ENCODE measurements at places on chromosomes 2 and 18.

DNA sequence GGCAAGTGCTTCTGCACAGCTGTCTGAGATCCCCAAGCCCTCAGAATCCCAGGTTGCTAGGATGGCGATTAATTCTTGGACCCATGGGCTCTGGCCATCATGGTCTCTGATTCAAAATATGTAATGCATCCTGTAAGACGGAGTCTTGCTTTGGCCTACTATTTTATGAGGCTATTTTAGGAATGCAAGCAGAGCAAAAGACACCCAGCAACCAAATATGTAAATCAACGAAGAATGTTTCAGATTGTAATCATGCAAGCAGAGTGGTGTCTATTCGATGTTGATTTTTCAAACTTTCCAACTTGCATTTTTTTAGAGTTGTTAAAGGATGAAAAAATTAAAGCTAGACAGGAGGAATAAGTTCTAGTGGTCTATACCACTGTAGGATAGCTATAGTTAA lies 154.8 kb downstream of the COL6A3 start:
- DNase-seq, result no peak

DNA sequence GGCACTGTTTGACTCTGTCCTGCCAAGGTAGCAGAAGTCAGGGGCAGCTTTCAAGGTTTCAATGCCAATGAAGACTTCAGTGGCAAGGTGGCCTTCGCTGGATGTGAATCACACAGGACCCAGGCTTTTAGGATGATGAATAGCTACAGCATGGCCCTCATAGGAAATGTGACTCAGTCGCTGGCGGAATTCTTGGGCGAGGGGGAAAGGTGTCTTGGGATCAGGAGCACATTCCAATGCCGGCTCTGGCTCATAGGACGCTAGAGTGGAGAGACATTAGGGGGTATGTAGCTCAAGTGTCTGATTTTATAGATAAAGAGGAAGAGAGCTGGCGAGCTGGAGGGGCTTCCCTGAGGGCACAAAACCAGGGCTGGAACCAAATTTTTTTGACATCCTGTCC lies 68.6 kb downstream of the SMIM21 start:
- DNase-seq, result no peak

- DNase-seq, result no peak
Observed at GRCh38 chr18:75588412-75588811, 160.9 kb upstream of the SMIM21 start.

- no peak for DNase-seq
Observed at GRCh38 chr2:28801726-28802125, 8.9 kb upstream of the SPDYA start.

DNA sequence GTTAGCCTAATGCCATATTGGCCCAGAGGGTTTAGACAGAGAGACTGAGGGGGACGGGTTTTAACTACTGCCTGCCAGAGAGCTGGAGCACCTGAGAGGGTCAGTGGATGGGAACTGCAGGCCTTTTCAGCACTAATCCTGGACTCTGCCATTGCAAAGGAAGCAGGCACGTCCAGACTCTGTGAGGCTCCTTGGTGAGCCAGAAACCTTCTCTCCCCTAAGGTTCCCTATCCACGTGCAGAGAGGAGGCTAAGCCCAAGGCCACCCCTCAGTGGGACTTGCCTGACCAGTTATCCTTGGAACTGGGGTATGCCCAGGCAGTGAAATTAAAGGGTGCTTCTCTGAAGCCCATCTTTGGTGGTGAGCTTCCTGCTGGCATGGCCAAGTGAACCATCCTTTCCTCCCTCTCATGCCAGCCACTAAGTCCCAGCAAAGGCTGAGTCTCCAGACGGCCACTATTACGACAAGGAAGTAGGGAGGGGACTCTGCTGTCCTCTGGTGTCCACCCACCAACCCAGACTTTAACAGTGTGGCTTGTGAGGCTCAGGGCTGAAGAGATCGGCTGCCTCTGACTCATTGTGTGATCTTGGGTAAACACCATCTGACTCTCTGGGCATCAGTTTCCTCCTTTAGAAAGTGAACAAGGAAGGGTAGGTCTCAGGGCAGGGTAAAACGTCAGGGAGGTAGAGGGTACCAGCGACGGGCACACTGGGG lies 3.9 kb upstream of the MLPH start:
- no peak for DNase-seq

GRCh38 chr18:63850020-63850419 lies 37.5 kb upstream of the SERPINB2 start:
- DNase-seq, result no peak

- DNase-seq, result no peak
Observed at GRCh38 chr2:23556929-23557328, 171.9 kb downstream of the KLHL29 start.

GRCh38 chr2:215619989-215620388 lies 184.1 kb upstream of the FN1 start:
- no peak for DNase-seq

DNA sequence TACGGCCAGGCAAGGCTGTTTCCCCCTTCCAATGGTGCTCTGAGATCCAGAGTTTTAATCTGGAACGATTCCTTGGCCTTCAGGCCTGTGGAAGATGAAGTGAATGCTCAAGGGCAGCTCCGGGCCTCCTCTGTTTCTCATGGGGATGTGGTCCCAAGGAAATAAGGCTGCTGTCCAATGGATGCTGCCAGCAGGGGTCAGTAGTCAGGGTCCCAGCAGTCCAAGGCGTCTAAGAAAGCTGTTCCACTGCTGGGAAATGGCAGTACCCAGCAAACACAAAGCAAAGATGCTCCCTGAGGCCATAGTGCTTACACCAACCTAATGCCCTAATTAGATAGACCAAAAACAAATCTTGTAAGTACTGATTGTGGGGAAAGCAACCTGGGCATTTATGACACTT lies 12.5 kb downstream of the NMS start:
- DNase-seq, result no peak

GRCh38 chr18:54094474-54094873 lies 130.0 kb downstream of the MBD2 start:
- no peak for DNase-seq

- no peak for DNase-seq
Observed at GRCh38 chr2:37350034-37350433, 5.6 kb downstream of the QPCT start.

- no peak for DNase-seq
Observed at GRCh38 chr2:119086327-119086726, 72.2 kb downstream of the C1QL2 start.

GRCh38 chr2:221612161-221612560 lies 40.1 kb upstream of the EPHA4 start:
- no peak for DNase-seq

DNA sequence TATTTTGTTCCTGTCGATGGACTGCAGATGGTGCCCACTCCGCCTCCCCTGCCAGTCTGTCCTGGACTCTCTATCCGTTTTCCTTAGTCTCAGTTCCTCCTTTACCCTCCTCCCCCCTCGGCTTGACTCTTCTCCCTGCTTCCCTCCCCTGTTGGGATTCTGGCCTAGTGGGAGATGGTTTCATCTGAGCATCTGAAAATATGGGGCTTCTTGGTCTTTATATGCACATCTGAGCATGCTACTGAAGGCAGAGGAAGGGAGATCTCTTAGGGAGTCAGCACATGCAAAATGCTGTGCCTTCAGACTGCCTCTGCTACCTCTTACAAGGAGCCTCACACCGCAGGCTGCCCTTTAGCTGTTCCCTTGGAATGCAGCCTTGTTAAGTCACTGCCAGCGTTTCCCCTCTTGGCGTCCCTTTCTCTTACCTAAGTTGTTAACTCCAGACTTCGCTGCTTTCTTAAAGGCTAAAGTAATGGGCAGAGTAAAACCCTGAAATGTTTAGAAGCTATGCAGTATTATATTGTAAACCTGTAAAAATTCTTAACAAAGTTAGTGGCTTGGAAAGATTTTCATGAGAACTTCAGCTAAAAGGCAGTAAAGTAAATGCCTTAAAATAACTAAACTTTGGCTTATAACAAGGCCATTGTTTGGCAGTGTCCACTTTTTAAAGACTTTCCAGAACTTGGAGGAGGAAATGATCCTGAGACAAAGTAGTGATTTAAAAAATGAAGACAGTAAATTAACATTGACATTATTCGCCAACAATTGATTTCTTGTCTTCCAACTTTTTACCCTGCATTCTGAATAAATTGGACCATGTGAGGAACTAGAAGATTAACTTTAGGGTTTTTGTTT lies 49.8 kb downstream of the LDLRAD4 start:
- DNase-seq, result no peak

- DNase-seq, result no peak
Observed at GRCh38 chr2:230068651-230069055, at the start of gene SLC16A14. Gene SLC16A14, minus strand, starts transcription at chr2:230068924. Its CDS starts 9,572 bp downstream, at chr2:230059352.

GRCh38 chr18:6746386-6746960 lies 17.0 kb downstream of the ARHGAP28 start:
- DNase-seq, result no peak

DNA sequence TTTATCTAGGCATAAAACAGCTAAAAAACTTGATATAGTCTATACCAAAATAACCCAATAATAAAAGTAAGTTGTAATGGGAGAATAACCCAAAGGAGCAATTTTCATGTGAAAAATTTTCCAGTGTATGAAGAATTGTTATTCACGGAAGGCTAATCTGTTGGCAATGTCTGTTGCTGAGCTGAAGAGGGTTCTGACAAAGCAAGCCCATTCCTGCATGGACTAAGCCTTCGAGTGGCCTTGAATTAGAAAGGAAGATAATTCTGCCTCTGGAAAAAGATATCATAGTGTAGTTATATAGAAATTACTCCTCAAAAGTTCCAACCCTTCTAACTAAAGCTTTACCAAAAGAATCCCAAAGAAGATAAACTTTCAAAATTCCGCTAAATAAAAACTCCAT lies 101.5 kb downstream of the MAP2 start:
- DNase-seq, result no peak

DNA sequence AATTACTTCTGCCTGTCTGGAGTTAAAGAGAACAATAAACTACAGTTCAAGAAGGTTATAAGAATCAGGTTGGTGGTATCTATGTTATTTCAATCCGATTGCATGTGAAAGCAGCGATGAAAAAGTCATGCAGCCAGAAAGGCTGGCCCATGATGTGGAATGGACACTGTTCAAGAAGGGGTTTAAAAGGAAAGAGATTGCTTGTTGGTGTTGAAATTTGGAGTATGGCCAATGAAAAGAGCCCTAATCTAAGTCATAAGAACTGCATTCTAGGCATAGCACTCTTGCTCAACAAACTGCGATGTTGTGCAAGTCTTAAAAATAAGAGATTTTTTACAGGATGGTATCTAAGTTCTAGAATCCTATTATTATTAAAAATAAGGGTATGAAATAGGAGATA lies 61.3 kb downstream of the EFEMP1 start:
- no peak for DNase-seq

GRCh38 chr18:45792506-45793263 lies 32.8 kb upstream of the SIGLEC15 start:
- DNase-seq, result no peak

- no peak for DNase-seq
Observed at GRCh38 chr18:21599585-21600525, 649 bp downstream of the ESCO1 start.

GRCh38 chr2:150282771-150283371 lies 204.6 kb downstream of the RND3 start:
- DNase-seq, result no peak

DNA sequence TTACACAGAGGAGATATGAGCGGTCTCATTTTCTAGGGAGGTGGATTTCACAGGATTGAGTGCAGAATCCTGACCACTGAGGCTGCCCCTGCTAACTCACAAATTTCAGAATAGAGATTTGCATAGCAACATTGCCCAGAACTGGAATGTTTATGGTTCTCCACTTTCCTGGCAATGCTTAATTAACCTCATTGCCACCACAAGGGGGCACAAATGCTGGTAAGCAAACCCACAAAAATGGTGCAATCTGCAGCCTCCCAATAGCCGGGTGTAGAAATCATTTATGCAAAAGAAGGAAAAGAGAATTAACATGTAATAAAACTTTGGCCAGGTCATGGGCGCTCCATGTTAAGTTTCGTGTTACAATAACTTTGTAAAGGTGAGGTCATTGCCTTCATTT lies 112.4 kb downstream of the CYRIA start:
- peak; percentile 24 for DNase-seq

GRCh38 chr18:60746919-60747318 lies 374.3 kb upstream of the MC4R start:
- DNase-seq, result no peak

GRCh38 chr2:128510701-128511397 lies 192.2 kb upstream of the HS6ST1 start:
- no peak for DNase-seq

DNA sequence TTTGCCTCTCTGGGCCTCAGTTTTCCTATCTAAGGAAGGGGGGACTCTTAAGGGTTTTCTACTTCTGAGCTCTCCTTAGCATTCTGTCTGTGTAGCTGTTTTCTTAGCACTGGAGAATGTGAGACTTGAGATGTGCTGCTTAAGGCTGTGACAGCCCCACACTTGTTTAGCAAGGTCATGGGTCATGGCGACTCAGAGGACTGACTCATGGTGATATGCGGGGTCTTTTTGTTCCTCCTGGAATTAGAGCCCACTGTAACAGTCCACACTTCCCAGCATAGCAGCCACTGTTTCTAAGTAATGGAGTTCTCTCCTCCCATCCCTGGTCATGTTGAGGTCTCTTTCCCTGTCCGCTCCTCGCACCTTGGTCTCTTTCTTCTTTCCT lies 4.1 kb upstream of the LPIN1 start:
- DNase-seq, result no peak

GRCh38 chr18:43130716-43131260 lies 15.3 kb upstream of the RIT2 start:
- DNase-seq, result no peak

DNA sequence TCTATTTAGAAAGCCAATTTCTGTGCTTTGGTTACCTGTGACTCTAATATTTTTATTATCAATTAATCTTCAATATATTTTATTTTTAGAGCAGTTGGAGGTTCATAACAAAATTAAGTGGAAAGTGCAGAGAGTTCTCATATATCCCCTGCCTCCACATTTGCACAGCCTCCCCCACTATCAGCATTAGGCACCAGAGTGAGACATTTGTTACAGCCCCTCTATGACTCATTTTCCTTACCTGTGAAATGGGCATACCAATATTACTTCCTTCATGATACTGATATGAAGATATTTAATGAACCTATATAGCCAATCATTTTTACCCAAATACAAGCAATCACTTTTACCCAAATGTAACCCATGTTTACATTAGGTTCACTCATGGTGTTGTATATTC lies 34.0 kb upstream of the CYTIP start:
- DNase-seq, result no peak

GRCh38 chr2:192983173-192983572 lies 788.4 kb upstream of the TMEFF2 start:
- DNase-seq, result no peak

GRCh38 chr2:155748131-155748530 lies 584.4 kb downstream of the NR4A2 start:
- DNase-seq, result no peak

DNA sequence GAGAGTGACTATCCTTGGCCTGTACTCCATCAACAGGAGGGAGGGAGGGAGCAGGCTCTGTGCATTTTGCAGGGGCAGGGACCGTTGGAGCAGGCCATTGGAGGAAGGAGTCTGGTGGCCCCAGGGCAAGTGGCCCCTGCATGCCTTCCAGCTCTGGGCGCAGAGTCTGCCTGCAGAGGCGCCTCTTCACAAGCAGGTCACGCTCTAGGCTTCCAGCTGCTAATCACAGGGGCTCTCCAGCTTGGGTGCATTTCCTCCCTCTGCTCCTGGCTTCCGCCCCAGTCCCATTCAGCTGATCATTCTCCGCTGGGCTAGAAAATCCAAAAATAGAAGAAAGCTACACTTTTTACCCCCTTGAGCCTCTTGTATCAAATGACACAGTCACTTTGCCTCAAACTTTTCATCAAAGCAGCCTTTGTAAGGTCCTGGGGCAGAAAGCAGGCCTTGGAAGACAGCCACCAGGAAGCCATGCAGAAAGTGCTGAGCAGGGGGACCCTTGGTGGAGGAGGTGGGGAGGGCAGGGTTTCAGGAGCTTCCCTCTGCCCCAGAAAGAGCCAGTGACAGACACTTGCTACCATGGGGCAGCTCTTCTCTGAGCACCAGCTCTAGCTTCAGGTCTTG lies 11.3 kb downstream of the TMEM247 start:
- no peak for DNase-seq

- DNase-seq, result no peak
Observed at GRCh38 chr2:240624950-240625621, at the start of gene GPR35. Gene GPR35, plus strand, starts transcription at chr2:240625480. Its CDS starts 4,473 bp downstream, at chr2:240629953.
